ENCODE measurements at places on chromosomes 3 and 15.

GRCh38 chr3:65971293-65972252, 67.1 kb downstream of the MAGI1 start:
- no peak for DNase-seq

DNA sequence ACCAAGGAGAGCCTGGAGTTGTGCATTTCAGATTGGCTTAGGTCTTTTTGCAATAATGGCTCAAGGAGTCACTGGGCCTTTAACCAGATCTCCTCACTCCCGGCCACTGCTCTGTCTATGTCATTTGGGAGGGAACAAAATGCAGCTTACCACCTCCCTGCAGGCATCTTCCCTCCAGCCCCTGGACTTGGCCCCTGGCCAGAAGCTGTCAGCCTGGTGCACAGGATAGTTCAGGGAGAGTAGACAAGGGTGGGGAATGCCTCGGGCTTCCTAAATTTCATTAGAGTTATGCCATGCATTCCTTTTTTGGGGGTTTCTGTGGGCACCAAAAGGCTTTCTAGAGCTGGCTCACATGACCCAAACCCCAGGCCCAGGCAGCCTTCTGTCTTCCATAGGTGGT, 70.2 kb upstream of the HRH1 start:
- no peak for DNase-seq

GRCh38 chr15:94381384-94381783, 150.0 kb downstream of the MCTP2 start:
- DNase-seq: no peak

DNA sequence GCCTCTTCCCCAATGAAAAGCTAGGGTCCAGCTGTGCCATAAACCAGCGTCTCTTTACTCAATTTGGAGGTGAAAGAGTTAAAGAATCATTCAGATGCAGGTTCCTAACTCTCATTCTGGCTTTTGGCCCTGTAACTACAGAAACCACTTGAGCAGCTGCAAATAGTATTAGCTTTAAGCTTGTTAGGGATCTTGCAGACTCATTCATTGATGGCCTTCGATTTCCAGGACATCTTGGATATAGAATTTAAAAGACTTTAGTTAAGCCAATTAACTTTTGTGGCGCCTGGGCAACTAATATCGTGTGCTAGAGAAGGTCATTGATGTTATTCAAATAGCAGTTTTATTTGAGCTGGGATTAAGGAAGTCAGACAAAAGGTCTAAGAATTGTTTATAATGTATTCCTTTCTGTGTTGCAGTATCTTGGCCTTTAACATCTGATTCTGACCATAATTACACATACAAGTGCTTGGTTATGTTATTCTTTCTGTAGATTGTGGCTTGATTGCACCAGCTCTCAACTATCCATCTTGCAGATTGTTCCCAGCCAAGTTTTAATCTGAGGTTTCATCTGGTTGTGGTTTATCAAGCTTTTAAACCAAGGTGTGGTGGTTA, 185.3 kb downstream of the CACNA2D3 start:
- DNase-seq: no peak

DNA sequence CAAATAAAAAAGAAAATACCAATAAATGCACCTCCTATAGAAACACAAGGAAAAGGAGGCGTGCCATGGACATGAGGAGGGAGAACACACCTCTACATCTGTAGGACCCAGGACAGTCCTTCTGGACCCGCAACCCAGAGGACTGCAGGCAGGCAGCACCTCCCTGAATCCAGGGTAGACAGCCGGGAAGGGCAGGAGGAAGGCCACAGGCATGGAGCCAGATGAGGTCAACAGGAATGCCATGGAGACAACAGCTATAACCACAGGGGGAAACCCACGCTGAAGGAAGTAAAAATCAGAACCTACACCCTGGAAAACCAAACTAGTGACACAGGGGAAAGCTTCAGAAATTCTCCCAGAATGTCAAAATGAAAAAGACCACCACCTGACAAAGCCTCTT, 248.8 kb upstream of the NSMCE3 start:
- DNase-seq: no peak

DNA sequence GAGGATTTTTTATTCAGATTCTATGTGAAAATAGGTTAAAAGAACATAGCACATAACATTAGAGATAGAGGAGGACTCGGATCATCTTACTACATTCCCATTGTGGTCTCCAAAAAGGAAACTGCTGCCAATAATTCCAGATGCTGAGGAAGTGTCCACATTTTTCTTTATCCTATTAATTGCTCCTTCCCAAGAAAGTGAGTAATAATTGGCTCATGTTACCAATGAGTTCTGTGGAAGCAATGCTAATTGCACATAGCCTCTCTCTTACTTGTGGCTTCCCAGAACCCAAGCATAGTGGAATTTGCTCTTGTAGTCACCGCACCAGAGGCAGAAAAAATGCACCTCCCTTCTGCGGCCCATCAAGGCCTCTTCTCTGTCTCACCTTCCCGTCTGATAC, 208.4 kb downstream of the PLOD2 start:
- DNase-seq: no peak

- DNase-seq: no peak
These were observed 19.5 kb upstream of the P4HTM start for GRCh38 chr3:48970586-48970985.
